Activated CD4-positive, alpha-beta memory T cell treated with anti-CD3 and anti-CD28 coated beads, Interleukin-2, amount 10 ng/mL, durations not matched to agents 7 days and 5 days (primary cell): ENCODE measurements at places on chromosomes 11 and 22. TPM values are rescaled to one million over a fixed set of nuclear protein-coding genes. Genes with fewer than 3 reads are reported as not detected.

DNA sequence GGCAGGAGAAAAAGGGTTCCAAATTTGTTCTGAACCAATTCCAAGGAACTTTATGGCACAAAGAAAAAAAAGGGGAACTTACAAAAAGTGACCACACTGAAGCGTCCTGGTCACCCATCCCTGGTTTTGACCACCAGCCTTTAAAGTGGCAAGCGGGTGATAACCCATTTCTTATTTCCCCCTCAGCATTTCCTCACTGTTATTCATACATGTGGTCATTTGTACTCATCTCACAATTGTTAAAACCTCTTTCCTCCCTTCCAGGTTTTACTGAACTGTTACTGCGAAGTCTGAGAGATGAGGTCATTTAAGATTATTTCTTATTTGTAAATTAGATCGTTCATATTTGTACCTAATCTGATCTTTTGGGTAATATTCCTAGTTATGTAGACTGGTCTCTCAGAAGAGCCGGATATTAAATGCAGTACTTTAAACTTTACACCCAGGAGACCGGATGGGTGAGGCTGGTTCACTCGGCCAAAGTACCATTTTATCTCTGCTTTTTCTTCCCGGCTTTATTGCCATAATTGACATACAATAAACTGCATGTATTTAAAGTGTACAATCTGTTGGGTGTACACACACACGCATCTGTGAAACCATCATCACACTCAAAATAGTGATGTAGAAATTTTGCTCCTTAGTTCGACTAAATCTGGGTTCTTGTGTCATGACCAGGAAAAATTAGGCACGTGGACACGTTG, 47.0 kb downstream of the CDPF1 start:
- no peaks in the 10 kb centered on the region for H3K27me3 ChIP-seq
- no peak overlapping the region for H3K4me3 ChIP-seq
- peaks cover 3% of the 10 kb centered on the region for H3K36me3 ChIP-seq
- H3K4me1 ChIP-seq: no peaks in the 10 kb centered on the region

DNA sequence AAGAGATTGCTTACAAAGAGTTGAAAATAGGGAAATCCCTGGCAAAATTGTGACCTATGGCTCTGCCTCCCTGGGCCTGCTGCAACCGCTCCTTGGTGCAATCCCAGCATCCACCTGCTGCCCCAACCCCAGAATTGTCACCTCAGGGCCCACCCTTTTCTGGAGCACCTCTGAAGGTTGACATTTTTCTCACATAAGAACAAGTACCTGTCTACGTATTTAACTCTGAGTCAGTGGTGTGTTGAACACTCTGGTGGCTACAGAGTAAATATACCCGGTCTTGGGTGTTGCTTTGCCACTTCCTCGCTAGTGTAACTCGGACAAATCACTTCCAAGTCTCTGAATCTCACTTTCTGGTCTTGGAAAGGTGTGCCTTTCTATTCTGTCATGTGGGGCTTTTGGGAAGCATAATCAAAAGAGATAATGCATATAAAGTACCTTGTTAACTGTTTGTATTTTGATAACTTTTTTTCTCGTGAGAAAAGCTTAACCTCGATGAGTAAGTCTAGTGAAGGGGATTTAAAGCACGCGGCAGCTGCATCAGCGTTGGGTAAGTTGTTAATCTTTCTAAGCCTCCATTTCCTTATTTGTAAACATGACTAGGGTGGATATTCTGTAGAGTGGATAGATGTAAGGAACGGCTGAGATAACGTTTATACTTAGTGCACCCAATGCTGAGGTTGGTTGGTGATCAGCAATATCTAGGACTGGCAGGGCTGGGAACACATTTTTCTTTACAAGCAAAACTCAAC, 881.2 kb downstream of the OPCML start:
- H3K4me1 ChIP-seq: no peaks in the 10 kb centered on the region
- no peak overlapping the region for H3K4me3 ChIP-seq
- no peaks in the 10 kb centered on the region for H3K27me3 ChIP-seq

Gene GLYAT
- not detected for total RNA-seq

DNA sequence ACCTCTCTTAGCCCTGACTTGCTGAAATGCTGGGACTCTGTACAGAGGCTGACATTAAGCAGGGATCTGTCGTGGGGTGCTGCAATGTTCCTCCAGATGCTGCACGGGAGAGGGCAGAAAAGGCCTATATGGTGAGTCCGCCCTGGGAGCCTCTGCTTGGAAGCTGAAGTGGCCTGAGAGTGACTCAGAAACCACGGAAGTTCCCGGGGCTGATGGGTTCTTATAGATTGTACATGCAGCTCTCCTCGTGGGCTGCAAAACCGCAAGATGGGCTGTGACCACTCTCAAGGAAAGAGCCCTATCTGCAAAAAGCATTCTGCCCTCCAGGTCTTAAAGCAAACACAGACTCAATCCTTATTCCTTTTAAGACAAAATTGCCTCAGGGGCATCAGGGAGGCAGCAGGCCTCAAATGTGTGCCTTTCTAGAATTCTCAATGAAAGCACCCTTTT, 5.8 kb upstream of the SLC43A3 start:
- no peak overlapping the region for H3K4me3 ChIP-seq
- no peaks in the 10 kb centered on the region for H3K36me3 ChIP-seq
- H3K27me3 ChIP-seq: peaks cover 17% of the 10 kb centered on the region

DNA sequence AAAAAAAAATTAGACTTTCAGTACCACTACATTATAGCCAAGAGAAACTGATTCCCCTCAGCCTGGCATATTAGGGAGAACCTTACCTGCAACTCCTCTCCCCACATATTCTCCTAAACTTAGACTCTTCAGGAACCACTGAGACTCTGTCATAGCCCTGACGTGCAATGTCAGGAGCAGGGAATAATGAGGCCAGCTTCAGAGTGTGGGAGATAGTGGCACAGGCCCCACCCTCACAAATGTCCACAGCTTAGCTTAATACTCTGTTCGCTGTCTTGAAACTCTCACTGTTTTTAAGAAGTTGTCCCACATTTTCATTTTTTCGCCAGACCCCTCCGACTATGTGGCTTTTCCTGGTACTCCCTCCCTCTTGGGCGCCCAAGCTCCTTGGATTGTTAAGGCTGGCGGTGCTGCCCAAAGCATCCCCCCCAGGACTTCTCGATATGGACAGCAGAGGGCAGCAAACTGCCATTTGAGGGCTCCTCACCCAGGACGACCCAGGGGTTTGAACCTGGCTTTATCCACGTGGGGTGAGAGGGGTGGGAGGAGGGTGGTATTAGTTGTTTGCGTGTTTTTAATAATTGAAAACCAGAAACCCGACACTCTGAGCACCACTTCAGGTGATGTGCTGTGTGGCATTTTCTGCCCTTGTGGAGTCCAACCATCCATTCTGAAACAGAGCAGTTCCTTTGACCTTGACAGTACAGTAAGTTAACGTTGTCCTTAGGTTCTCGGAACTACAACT, 45.2 kb upstream of the RASSF10 start:
- H3K36me3 ChIP-seq: no peaks in the 10 kb centered on the region
- H3K27ac ChIP-seq: no peak overlapping the region
- no peaks in the 10 kb centered on the region for H3K4me1 ChIP-seq
- peaks cover 18% of the 10 kb centered on the region for H3K27me3 ChIP-seq

Gene AGBL2
- 5.9 TPM for total RNA-seq

DNA sequence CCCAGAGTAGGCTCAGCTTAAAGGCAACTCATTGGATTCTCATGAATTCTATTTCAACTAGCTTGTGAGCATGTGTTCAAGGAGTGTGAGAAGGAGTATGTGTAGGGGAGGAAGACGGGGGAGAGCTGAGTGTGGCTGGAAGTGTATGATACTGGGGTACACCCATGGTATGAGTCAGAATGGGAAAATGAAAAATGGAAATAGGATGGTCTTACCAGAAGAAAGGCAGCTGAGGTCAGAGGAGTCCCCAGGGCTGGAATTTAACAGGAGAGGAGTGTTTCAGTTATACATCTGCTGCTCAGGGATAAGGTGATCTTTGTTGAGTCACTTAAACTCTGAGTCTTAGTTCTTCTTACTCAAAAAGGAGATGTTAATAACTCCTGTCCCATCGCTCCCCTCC, 6.7 kb upstream of the ADAMTS15 start:
- peaks cover 31% of the 10 kb centered on the region for H3K27me3 ChIP-seq
- no peaks in the 10 kb centered on the region for H3K36me3 ChIP-seq
- H3K4me1 ChIP-seq: peaks cover 25% of the 10 kb centered on the region
- no peak overlapping the region for H3K27ac ChIP-seq
- H3K4me3 ChIP-seq: no peak overlapping the region
- no peak for DNase-seq

- H3K27me3 ChIP-seq: no peaks in the 10 kb centered on the region
- no peaks in the 10 kb centered on the region for H3K4me1 ChIP-seq
- no peaks in the 10 kb centered on the region for H3K36me3 ChIP-seq
- DNase-seq: no peak
- no peak overlapping the region for H3K4me3 ChIP-seq
- no peak overlapping the region for H3K27ac ChIP-seq
These were observed 17.8 kb downstream of the BBOX1 start for GRCh38 chr11:27058456-27058855.

Gene SAAL1
- total RNA-seq: 21.7 TPM

- H3K27me3 ChIP-seq: no peaks in the 10 kb centered on the region
- H3K27ac ChIP-seq: no peak overlapping the region
- no peak for DNase-seq
- H3K4me3 ChIP-seq: no peak overlapping the region
These were observed 1045.1 kb downstream of the TBC1D22A start for GRCh38 chr22:47807506-47807905.

DNA sequence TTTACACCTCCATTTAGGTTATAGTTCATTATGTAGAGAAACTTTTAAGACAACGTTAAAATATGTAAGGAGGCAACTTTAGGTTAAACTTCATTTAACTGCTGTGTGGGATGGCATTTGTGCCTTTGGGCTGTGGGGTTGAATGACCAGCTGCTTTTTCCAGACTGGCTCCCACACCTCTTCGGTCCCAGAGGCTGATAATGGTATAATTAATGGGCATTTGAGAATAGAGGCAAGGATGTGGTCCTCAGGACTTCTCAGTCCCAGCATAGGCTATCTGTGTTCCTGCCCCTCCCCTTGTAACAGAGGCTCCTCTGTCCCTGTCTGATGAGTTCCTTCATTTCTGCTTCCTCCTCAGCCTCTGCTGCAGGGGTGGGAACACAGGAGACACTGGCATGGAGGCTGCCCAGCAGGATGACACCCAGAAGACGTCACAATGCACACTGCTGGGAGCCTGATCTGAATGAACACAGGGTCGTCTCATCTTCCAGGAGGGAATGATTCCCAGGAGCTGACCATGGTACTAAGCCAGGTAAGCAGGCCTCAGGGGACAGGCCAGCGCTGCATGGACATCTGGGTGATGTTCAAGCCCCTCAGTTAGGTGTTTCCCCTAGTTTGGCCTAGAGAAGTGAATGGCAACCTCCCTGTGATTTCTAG, 17.1 kb upstream of the GNAZ start:
- no peak overlapping the region for H3K4me3 ChIP-seq
- DNase-seq: no peak
- H3K27ac ChIP-seq: no peak overlapping the region
- peaks cover 61% of the 10 kb centered on the region for H3K27me3 ChIP-seq
- no peaks in the 10 kb centered on the region for H3K36me3 ChIP-seq

DNA sequence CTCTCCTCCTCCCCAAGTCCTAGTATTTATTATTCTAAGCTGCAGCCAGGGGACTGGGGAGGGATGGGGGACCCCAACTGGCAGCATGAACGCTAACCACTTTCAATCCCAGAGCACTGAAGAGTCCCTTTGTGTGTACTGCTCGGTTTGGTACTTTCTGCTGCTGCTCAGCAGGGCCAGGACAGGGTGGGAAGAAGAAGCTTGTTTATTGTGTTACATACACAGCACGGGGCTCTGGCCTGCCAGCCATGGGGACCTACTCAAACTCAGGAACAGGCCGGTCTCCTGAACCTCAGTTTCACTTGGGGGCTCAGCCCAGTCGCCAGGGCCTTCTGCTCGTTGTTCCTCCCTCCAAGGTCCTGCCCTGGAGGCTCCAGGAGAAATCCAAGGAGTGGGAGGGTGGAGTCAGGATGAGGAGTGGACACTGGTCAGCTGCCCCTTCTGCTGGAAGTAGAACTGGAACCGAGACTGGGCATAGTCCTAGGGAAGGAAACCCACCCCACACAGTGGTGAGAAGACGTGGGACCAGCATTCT, 616 bp upstream of the CPT1B start:
- peak overlapping the region; percentile 13 for H3K4me3 ChIP-seq
- no peak overlapping the region for H3K27ac ChIP-seq
- H3K36me3 ChIP-seq: peaks cover 31% of the 10 kb centered on the region
- H3K27me3 ChIP-seq: no peaks in the 10 kb centered on the region

DNA sequence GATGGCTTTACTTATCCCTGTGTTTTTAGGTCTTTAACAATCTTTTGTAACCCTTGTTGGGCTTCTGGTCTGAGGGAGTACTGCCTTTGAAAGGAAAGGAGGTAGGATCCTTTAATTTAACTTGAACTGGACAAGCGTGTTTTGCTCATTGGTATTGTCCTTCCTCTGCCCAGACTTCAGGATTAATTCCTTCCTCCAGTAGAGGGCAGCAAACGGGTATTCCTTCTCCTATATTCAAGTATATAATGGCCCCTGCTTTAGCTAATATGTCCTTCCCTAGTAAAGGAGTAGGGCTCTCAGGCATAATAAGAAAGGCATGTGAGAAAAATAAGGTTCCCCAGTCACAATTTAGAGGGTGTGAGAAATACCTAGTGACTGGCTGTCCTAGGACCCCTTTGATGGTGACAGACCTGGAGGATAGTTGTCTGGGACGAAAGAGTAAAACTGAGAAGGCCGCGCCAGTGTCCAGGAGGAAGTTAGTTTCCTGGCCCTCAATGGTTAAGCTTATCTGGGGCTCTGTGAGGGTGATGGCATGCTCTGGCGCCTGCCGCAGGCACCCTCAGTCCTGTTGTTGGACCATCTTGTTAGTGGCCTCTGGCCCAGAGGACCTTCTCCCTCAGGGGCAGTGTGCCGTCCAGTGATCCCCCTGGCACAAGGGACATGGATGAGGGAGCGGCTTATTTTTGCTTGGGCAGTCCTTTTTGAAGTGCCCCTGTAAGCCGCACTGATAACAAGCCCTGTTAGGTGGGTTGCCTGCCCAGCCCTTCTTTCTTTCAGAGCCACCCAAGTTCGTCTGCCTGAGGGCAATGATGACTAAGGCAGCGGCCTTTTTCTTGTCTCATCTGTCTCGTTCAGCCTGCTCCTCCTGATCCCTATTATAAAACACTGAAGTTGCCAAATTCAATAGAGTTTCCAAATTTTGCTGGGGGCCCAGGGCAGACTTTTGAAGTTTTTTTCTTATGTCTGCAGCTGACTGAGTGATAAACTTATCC, 51.8 kb downstream of the C11orf71 start:
- no peaks in the 10 kb centered on the region for H3K36me3 ChIP-seq
- peak; percentile 27 for DNase-seq
- H3K4me3 ChIP-seq: no peak overlapping the region
- H3K27ac ChIP-seq: no peak overlapping the region
- peaks cover 13% of the 10 kb centered on the region for H3K4me1 ChIP-seq

Gene GGTLC2
- total RNA-seq: not detected

DNA sequence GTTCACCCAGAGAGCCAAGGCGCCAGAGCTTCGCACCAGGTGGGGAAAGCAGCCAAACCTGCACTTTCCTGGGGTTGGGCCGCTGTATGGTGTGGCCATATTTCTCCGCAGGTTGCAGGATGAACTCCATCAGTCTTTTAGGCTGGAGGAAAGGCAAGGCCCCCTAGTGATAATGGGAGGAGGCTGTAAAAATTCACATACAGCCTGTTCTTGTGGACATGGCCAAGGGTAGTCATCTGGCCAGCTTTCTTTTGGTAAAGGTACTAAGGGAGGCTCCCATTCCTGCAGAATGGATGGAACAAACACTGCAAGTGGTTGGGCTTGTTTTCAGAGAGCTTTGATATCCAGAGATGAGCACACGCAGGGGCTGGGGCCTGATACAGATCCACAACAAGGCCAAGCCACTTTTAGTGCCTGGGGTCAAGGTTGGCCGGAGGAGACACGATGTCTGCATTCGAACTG, 29.6 kb downstream of the C22orf31 start:
- DNase-seq: no peak
- H3K27me3 ChIP-seq: peaks cover 44% of the 10 kb centered on the region
- H3K4me3 ChIP-seq: no peak overlapping the region
- no peaks in the 10 kb centered on the region for H3K36me3 ChIP-seq
- no peak overlapping the region for H3K27ac ChIP-seq
